Gastroesophageal sphincter (tissue), 4 donors: ENCODE measurements at places on chromosomes 2 and 18. TPM values are rescaled to one million over a fixed set of nuclear protein-coding genes. Genes with fewer than 3 reads are reported as not detected.

Gene RIT2
- total RNA-seq, result not detected

- ATAC-seq, result no peak
Observed at GRCh38 chr2:205060269-205060668, 515.0 kb downstream of the PARD3B start.

GRCh38 chr2:241896746-241897201, 27.2 kb downstream of the RTP5 start:
- no peak for ATAC-seq

DNA sequence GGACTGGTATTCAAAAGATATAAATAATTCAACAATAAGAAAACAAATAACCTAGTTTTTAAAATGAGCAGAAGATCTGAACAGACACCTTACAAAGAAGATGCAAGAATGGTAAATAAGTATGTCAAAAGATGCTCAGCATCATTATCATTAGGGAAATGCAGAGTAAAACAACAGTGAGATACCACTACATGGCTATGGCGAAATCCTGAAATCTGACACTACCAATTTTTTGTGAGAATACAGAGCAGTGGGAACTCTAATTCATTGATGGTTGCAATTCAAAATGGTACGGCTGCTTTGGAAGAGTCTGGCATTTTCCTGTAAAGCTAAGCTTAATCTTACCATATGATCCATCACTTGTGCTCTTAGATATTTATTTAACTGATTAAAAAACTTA, 151.8 kb downstream of the UBR3 start:
- no peak for ATAC-seq

DNA sequence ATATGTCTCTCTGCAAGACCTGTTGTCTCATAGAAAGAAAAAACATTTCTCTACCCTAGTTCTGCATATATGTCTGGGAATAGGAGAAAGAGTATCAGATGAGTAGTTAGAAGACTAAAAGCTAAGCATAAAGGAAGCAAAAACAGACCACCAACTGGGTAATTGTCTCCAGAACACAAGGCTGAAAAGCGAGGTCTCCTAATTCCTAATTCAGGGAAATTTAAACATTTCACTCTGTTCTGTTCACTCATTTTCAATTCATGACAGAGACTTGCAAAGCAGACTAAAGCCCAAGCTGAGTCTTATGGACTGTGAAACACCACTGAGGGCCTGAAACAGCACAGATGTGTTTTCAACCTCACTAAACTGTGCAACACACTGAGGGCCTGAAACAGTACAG, 224.4 kb upstream of the TMEM200C start:
- ATAC-seq, result no peak

DNA sequence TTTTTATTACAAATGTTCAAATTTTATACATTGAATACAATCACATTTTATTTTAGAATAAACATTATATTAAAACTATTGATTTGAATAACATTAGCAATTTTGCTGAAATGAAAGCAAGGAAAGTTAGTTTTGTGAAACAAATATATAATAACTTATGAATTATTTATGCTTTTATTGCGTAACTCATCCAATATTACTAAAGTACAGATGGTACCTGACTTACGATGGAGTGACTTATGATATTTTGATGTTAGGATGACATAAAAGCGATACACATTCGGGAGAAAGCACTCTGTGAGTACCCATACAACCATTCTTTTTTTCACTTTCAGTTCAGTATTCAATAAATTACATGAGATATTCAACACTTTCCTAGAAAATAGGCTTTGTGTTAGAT, 26.5 kb downstream of the GPR39 start:
- ATAC-seq, result no peak

Gene C2orf92
- 6.7 TPM for total RNA-seq

- ATAC-seq, result no peak
Observed at GRCh38 chr18:74497324-74497676, 1.1 kb downstream of the CNDP2 start.

DNA sequence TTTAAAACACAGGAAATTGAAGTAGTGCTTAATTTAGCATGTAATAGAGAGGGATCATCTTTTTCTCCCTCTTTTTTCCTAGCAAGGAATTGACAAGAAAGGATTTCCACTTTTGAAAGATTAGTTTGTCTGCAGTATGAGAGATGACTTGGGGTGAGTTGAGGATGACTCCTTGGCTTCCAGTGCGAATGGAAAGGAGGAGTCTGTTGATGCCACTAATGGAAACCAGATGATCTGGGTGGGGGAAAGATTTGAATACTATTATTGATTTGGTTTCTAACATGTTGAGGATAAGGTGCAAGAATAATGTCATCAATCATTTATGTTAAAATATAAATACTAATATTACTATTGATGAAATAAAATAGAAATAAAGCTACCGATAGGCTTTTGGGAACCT, 205.4 kb downstream of the PPP1R1C start:
- ATAC-seq, result no peak

- no peak for ATAC-seq
Observed at GRCh38 chr2:135863233-135863632, 13.0 kb downstream of the MCM6 start.

Gene SLC16A14
- total RNA-seq, result 3.0 TPM

GRCh38 chr2:162245061-162245460, 1.8 kb upstream of the FAP start:
- ATAC-seq, result peak; percentile 30

DNA sequence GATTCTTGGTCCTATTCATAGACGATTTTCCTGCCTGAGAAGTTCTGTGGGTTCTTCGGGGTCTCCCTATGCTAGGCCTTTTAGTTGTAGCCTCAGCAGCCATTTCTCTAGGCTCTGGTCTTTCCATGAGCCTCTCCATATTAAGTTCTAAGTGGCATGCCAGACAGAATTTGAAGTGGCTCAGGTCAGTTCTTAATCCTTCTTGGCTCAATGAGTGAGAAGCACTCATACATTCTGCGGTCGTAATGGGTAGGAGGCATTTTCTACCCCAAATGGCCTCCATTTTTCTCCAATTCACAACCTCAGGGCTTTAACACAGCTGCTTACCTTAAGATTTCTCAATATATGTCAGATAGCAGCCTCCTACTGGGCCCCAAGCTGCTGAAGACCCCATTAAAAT, 405.3 kb upstream of the GALNT5 start:
- ATAC-seq, result no peak

Gene SERPINB5
- total RNA-seq, result not detected

GRCh38 chr2:38546064-38546463, 56.7 kb downstream of the HNRNPLL start:
- ATAC-seq, result no peak

DNA sequence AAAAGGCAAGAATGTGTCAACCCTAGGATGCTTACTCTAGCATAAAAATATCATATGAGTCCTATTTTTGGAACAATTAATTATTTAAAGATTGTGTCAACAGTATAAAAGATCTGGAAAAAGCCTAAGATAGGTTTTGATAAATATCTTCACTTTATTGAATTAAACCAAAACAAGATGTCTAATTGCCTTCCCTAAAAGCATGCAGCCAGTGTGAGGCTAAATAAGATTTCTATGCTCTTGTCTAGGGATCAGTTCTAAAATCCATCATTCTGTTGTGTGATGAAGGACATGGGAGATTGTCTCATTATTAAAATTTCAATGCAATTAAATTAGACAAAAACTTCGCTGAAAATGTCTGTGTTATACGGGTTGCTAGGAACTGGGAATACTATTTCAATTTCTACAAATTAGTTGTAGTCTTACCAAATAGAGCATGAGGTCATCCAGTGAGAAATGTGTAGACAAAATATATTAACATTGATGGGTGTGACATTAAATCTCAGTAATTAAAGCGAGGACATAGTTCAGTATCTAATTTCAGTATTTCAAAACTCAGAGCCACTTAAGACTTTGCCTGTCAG, 535.6 kb upstream of the FSIP2 start:
- no peak for ATAC-seq

- ATAC-seq, result no peak
Observed at GRCh38 chr2:144645083-144645778, 125.3 kb upstream of the ZEB2 start.

Gene NR4A2
- total RNA-seq, result 1.8 TPM

Gene GGCX
- total RNA-seq, result 16.2 TPM

Gene PTPRM
- total RNA-seq, result 98.9 TPM

DNA sequence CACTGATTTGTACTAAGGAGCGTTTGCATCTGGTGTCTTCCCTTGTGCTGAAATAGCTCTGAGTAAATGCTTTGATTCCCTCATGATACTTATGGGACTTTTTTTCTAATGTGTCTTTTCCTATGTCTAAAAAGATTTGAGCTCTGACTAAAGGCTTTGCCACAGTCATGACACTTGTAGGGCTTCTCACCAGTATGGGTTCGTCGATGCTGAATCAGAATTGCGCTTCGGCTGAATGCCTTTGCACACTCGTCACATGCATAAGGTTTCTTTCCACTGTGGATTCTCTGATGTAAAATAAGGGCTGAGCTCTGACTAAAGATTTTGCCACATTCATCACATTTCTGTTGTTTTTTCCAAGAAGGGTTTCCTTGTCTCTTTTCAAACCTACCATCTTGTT, 8.0 kb downstream of the ZNF396 start:
- no peak for ATAC-seq

- no peak for ATAC-seq
Observed at GRCh38 chr2:223800908-223801307, 36.5 kb downstream of the AP1S3 start.

Gene SIGLEC15
- total RNA-seq, result not detected

Gene ANKRD53
- total RNA-seq, result 0.27 TPM

GRCh38 chr2:43759195-43759594, 14.6 kb upstream of the DYNC2LI1 start:
- peak; percentile 74 for ATAC-seq

- ATAC-seq, result no peak
Observed at GRCh38 chr2:101745711-101746694, 48.5 kb downstream of the MAP4K4 start.

DNA sequence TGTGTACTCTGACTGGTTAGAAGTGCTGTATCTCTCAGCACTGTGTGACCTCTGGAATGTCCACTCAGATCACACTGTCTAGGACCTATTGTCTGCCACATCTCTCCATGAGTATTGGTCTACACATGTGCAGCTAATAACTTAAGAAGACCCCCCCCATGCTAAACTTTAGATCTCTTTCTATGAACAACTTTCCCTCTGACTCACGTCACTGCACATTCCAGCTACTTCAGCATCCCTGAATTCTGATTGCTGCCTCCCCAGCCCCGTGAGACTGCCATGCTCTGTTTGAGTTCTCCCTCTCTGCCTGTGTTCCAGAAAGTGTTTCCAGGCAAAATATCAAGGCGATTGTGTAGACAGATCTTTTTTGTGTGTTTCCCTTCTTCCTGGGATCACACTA, 41.8 kb downstream of the RAPGEF4 start:
- no peak for ATAC-seq

- peak; percentile 39 for ATAC-seq
Observed at GRCh38 chr2:85777441-85777861, 23.7 kb downstream of the ATOH8 start.

- ATAC-seq, result no peak
Observed at GRCh38 chr18:79887181-79888000, 64.1 kb downstream of the SLC66A2 start.

Gene KATNAL2
- total RNA-seq, result 0.89 TPM

DNA sequence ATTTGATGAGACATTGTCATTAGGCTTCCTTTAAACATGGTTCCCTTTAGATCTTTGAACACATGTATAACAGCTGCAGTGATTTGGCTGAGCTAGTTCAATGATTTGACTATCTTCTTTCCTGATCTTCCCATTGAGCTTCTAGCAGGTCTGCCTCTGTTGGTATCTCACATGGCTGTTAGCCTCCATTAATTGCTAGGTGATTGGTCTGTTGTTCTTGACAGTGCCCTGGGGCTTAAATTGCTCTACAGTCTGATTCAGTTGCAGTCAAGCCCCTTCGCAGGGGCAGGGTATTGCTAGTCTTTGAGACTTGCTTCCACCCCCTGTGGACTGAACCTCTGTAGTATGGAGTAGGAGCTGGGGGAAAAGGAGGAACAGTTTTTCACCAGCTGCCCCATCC, 24.1 kb downstream of the SKA1 start:
- no peak for ATAC-seq

Gene TEKT4
- not detected for total RNA-seq

Gene G6PC2
- total RNA-seq, result 0.59 TPM
